ENCODE measurements at places on chromosomes 11 and 22.

DNA sequence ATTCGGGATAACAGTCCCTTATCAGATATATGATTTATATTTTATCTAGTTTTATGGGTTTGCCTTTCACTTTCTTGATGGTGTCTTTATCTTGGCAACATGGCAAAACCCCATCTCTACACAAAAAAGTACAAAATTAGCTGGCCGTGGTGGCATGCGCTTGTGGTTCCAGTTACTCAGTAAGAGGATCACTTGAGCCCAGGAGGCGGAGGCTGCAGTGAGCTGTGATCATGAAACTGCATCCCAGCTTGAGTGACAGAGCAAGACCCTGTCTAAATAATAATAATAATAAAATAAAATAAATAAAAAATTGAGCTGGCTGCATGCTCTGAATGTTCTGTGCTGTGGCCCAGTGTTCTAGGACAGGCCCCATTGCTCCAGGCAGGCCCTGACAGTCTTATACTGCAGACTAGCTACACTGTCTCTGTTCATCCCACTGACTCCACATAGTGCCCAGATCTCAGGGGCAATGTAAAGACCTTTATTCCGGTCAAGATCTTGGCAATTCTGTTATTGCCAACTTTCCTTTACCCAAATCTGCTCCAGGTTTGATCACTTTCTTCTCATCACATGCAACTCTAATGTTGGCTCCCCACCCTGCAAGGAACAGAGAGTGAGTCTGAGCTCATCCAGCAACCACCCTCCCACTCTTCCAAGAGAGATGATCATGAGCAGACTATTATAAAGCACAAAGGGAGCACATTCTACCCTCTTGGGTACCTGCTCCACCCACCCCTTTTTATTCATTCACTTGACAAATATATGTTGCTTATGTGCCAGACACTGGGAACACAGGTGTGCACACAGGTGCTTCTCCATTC, 8.8 kb downstream of the HSPA8 start:
- no peak for DNase-seq

- DNase-seq: no peak
Observed at GRCh38 chr11:94895971-94896370, 77.4 kb downstream of the CWC15 start.

DNA sequence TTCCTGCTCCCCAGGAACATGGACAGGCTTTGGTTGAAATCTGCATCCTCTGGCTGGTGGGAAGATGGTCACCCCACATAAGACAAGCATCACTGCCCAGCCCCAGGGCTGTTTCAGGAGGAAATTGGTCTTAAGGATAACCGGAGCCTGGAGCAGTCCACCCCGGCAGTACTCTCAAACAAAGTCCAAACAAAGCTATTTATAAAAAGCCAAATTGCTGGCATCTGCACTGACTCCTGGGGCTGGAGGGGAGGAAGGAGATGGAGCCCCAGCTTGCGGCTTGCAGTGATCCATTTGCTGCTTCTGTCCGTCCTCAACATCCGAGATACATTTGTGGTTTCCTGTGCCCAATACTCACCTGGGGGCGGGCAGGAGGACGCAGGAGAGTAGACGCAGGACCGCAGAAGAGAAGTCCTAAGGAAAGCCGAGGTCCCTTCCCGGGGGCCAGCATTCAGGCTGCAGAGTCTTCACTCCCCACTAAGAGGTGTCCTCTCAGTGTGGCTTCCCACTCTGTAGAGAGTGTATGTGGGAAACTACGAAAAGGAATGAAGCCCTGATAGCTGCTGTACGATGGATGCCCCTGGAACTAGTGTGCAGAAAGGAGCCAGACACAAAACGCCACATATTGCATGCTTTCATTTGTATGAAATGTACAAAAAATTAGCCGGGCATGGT, 107.3 kb upstream of the FGF3 start:
- DNase-seq: no peak

DNA sequence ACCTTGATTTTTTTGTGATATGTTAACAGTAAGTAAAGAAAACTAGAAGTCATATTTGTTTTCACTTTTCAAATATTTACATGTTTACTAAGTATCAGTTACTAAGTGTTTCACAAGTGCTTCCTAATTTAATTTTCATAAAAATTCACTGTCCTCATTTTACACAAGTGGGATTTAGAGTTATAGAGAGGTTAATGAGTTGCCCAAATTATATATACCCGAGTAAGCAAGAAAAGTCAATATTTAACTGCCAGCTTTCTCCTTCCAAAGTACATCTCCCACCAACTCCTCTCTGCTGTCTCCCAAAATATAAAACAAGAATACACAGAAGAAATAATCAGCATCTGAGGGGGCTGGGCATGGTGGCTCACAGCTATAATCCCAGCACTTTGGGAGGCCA, 896.7 kb upstream of the ANO3 start:
- DNase-seq: no peak

GRCh38 chr22:47626428-47627390, 864.3 kb downstream of the TBC1D22A start:
- no peak for DNase-seq

DNA sequence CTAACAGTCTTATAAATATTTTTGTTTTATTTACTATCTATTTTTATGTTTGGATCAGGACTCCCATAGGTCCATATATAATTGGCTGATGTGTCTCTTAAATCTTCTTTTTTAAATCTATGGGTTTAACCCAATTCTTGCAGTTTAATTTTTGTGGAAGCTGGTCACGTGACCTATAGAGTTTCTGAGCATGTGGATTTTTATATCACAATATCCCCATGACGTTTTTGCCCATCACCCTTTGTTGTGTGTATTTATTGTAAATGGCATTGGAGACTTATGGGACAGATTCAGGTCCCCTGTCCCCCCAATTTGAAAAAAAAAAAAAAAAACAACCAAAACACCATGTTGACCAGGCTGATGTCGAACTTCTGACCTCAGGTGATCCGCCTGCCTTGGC, 78.8 kb upstream of the PRODH start:
- DNase-seq: no peak

DNA sequence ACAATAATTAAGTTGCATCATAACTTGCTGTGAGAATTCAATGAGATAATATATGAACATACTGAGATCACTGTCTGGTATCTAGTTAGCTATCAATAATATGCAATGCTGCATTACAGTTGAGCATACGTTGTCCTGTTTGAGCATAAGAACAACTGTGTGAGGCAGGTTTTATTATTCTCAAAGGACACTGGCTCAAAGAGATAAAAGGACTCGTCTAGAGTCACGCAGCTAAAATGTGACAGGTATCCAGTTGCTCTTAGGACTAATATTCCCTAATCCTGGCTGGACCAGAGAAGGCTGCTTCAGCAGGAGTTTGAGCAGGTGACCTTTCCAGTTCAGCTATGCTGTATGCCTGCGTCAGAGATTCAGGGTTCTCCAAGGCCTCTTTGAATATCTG, 92.5 kb downstream of the PLEKHA7 start:
- no peak for DNase-seq

DNA sequence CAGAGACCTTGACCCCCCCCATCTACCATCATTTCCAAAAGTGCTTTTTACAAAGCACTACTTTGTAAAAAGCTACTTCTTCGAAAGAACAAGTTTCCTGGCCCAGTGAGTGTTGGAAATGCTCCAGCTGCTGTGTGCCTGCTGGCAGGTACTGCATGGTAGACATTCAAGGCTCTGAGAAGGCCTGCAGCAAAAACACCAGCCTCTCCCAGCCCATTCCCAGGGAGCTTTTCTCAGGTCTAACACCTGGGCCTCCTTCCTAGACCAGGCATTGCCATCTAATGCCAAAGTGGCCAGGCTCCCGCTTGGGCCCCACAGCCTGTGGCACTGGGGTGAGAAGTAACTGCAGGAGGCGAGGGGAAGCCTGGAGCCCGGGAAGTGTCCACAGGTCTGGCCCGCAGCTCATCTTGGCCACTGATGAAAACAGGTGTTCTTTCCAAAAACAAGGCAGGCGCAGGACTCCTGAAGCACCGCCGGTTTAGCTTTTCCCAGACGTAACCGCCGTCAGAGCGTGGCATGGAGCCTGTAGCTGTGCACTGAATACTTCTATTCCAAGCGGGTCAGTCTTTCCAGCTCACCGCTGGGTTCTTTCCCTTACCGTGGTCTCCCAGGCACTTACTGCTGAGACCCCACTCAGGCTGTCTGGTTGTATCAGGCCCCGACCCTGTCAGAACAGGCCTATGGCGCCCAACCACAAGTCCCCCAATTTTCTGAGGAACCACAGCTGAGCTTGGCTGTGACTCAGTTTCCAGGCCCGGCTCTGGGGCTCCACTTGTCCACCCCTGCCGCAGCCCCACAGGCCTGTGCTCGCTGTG, 1.2 kb upstream of the TCIRG1 start:
- DNase-seq: no peak

GRCh38 chr11:23789938-23790371, 706.9 kb upstream of the LUZP2 start:
- DNase-seq: no peak

- DNase-seq: no peak
Observed at GRCh38 chr22:47169801-47170140, 407.3 kb downstream of the TBC1D22A start.

DNA sequence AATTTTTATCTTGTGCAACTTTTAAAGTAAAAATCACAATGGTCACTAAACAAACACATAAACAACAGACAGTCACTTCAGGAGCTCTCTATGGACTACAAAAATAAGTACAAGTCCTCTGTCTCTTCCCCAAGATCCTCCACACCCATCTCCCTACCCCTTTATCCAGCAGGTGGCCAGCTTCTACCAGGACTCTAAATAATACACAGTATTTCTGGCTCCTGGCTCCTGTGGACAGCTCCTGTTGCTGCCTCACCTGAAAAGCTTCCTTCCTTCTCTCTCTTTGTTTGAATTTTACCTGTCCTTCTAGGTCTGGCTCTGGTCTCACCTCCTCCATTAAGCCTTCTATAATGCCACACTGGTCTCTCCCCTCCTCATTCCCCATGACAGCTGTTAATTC, 86.1 kb downstream of the CLPB start:
- no peak for DNase-seq

- DNase-seq: no peak
Observed at GRCh38 chr11:14930369-14930768, 38.3 kb upstream of the CYP2R1 start.

DNA sequence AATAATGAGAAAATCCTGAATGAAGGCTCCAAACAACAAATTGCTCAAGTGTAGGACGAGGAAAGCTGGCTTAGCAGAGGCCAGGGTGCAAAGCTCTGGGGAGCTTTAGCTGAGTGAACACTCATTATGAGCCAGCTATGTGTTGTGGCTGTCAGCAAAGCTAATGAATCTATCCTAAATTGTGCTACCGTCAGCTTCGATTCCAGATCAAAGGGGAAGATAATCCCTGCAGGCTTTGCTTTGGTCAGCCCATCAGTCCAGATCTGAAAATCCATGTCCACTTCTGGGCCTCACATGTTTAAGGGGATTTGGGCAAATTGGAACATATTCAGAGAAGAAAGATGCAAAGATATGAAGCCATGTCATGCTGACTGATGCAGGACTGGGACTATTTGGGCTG, 180.9 kb upstream of the ZBED5 start:
- no peak for DNase-seq

GRCh38 chr22:33220476-33221080, 162.4 kb upstream of the SYN3 start:
- DNase-seq: no peak
